Activated CD4-positive, alpha-beta memory T cell treated with anti-CD3 and anti-CD28 coated beads for 36 hours (primary cell): ENCODE measurements at places on chromosomes 4 and X.

DNA sequence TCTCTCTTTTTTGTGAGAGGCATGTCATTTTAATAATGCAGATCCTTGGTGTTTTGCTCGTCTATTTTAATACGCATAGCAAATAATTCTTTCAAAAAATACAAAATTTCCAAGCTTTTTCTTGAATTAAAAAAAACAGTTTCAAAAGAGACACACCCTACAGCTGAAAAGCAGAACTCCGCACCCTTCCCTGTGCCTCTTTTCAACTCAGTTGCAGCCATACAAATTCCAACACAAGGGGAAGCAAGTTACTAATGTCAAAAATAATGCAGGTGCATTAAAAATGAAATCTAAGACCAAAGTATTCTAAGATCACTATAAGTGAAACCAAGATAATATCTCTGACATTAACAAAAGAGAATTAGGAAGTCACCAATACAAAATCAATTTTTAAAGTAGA lies 66.6 kb downstream of the NR3C2 start:
- no peak for DNase-seq

GRCh38 chr4:94504545-94504944 lies 52.8 kb downstream of the PDLIM5 start:
- no peak for DNase-seq

DNA sequence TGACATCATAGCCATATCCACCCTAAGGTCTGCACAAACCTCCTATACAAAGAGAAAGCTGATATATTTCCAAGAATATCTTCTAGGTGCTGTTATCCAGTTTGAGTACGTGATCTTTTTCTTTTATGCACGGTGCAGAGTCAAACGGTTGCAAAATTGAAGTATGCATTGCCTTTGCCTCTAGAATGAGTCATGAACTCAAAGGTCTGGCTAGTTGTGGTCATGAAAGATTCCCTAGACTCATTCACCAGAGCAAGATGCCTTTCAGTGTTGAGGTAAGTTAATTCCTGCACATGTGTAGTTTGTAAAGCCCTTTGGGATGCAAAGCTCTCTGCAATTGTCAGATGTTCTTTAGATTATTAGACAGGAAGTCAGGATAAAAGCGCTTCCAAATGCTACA lies 704.4 kb downstream of the PCDH19 start:
- no peak for DNase-seq

GRCh38 chr4:181119186-181119585 lies 1124.0 kb upstream of the TENM3 start:
- DNase-seq: no peak

DNA sequence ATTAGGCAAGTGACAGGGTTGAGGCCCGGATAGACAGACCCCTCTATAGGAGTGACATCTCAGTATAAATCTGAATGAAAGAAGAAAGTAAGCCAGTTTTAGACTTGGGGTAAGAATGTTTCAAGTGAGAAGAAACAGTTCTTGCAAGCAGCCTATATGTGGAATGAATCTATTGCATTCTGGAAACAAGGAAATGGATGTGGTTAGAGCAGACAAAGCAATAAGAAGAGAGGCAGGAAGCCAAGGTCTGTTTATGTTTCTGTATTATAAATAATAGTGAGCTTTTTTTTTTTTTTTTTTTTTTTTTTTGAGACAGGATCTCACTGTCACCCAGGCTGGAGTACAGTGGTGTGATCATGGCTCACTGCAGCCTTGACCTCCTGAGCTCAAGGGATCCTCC lies 255.8 kb downstream of the UNC5C start:
- DNase-seq: no peak

GRCh38 chrX:104864296-104864695 lies 298.3 kb downstream of the IL1RAPL2 start:
- DNase-seq: no peak

DNA sequence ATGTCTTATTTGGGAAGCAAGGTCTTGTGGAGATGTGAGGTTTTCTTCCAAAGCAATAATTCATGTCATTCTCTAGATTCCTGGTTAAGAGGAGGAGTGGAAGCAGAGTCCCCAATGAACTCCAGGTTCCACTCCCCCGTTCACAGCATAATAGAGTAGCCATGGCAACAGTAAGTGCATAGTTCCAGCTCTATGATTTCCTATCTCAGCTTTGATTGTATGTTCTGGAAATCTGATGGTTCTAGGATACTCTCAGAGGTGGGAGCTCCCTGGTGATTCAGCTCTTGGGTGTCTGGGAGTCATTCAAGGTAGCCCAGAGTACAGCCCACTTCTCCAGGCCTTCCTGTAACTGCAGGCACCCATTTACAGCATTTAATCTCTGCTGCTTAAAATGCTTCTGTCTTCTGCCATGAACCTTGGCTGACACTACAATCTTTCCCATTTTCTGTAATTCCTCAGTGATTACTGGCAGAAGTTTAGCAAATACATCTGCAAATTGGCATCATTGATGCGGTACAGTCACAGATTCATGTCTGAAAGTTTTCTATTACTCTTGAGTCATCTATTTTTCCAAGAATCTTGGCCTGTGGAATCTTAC lies 242.0 kb downstream of the MAPK10 start:
- no peak for DNase-seq

GRCh38 chr4:40246938-40247337 lies 50.1 kb downstream of the RHOH start:
- DNase-seq: peak; percentile 8

DNA sequence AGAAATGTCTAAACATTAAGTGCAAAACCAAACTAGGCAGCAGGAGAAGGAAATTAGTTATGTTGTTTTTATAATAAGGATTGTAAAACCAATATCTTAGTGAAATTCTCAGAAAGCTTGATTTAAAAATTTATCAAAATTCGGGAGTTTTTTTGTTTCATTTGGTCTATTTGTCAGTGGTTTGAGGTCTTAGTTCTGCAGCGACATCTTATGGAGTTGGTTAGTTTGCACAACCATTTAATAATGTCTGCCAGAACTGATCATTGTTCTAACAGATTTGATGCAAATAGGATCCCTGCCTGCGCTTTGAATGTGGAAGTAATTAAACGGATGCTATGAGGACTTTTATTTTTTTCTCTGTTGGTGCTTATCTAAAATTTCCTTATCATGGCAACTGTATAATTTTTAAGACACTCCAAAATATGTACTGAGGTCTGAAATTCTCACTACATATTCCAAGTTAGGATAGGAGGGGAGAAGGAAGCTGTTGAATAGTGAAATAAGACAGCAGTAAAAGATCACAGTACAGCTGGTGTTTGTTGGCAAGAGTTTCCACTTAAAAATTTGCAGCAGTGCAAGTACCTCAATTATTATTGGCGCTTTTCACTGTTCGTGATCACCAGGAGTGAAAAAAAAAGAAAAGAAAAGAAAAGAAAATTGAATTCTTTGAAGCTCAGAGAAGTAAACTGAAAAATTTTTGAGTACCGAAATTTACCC lies 2521.4 kb downstream of the ARAP2 start:
- DNase-seq: no peak

- DNase-seq: no peak
Observed at GRCh38 chr4:46656071-46656470, 253.0 kb downstream of the COX7B2 start.

- DNase-seq: peak; percentile 13
Observed at GRCh38 chrX:57453901-57454300, 137.9 kb upstream of the ZXDB start.
